ENCODE measurements at places on chromosomes 1 and 21.

DNA sequence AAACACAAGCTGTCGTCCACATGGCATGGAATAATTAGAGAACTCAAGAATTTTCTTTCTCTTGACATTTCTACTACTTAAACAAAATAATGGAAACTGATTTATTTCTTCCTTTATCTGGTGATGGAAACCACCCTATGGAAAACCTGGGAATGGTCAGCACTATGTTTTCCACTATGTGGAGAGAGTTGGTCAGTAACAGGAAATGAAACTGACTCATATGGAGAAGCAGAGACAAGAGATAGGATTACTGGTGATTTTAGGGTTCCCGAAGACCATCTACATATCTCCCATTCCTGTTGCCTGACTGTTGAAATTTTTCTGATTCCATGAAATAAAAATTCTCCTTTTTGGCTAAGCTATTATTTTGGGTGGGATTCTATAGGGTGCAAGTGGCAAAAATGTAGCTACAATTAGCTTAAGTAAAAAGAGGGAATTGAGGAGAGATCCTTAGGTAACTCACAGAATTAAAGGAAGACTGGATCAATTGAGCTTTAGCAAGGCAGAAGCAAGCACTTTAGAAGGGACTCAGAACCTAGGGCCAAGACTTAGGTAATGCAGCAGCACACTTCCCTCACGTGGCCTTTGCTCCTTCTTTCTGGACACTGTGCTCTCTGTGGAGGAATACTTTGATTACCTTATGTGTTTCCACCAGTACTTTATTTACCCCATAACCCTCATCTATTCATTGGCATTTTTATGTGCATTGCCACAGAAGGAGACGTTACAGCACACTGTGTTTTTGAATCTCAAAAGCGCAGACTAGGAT, 89.6 kb downstream of the LEPR start:
- DNase-seq = no peak

DNA sequence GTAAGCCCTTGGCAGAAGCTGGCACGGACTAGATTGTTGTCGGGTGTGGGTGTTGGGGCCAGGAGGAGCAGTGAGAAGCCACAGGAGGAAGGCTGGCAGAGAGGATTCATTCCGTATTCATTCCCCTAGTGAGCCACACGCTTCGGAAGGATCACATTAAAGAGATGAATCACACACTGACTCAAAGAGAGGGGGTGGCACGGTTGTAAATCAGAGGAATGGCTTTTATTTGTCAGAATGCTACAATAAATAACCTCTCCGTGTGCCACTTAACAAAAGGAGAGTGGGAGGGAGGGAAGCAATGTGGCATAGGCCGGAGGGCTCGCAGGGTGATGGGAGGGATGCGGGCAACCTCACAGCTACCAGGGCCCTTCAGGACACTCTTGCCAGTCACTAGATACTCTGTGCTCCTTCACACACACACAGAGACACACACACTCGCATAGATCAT, 135.5 kb downstream of the HIVEP3 start:
- no peak for DNase-seq

GRCh38 chr1:215665215-215665614, 98.1 kb downstream of the KCTD3 start:
- DNase-seq = no peak

- DNase-seq = no peak
Observed at GRCh38 chr1:18201997-18202719, 94.6 kb downstream of the IGSF21 start.

GRCh38 chr1:16207318-16208269, 4.9 kb downstream of the ARHGEF19 start:
- no peak for DNase-seq

GRCh38 chr1:185676969-185677368, 57.2 kb upstream of the HMCN1 start:
- DNase-seq = no peak
